ENCODE measurements at places on chromosomes 11 and 22.

- no peak for DNase-seq
Measured at GRCh38 chr11:64156235-64157011, 9.5 kb downstream of the MACROD1 start.

GRCh38 chr11:91066456-91067047, 843.7 kb upstream of the CHORDC1 start:
- DNase-seq, result no peak

GRCh38 chr11:45794169-45794568, 10.8 kb upstream of the SLC35C1 start:
- DNase-seq, result no peak

DNA sequence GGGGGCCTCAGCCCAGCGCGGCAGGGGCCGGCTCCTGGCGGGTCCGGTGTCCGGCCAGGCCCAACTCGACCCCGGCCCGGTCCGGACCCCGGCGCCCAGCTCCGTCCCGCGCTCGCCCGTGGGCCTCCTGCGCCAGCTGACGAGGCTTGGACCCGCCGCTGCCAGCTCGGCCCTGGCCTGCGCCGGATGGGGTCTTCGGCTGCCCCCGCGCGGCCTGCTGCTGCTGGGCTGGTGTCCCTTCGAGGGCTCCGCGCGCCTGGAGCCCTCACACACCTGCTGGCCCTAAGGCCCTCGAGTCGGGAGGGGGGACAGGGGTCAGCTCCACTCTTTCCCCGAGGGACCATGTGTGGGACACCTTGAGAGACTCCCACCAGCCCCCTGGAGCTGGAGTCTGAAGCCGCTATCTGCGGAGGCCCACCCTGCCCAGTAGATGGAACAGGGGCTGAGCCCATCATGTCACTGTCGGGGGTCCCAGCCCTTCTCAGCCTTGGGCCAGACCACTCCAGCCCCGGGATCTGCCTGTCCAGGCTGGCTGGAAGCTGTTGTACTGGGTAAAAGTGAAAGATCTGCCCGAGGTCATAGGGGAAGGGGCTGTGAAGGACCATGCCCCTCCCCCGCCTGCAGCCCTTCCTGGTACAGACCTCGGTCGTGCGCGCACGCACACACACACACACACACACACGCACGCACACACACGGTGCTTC, 768 bp upstream of the CDKN1C start:
- DNase-seq, result no peak

GRCh38 chr11:47711225-47711624, 3.9 kb downstream of the AGBL2 start:
- DNase-seq, result no peak

DNA sequence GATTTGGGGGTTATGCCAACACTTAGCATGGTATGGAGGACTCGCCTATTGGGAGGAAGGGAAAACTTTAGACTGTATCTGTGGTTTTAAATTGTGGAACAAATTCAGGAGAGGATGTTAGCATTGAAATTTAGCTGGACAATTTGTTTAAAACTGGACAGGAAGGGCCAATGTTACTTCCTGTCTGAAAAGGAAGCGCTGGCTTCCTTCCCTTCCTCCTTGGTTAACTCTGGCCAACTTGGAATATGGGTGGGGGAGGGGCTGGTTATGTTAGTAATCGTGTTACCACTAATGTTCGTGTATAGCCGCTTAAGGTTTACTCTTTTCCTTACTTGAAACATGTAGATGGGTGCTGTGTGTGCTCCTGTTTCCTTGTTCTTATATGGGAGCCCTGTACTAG, 13.9 kb downstream of the CTNND1 start:
- DNase-seq, result no peak

- DNase-seq, result peak; percentile 21
Measured at GRCh38 chr11:35337914-35338305, 81.4 kb downstream of the SLC1A2 start.

GRCh38 chr11:91296629-91297028, 928.0 kb upstream of the FAT3 start:
- peak; percentile 58 for DNase-seq

DNA sequence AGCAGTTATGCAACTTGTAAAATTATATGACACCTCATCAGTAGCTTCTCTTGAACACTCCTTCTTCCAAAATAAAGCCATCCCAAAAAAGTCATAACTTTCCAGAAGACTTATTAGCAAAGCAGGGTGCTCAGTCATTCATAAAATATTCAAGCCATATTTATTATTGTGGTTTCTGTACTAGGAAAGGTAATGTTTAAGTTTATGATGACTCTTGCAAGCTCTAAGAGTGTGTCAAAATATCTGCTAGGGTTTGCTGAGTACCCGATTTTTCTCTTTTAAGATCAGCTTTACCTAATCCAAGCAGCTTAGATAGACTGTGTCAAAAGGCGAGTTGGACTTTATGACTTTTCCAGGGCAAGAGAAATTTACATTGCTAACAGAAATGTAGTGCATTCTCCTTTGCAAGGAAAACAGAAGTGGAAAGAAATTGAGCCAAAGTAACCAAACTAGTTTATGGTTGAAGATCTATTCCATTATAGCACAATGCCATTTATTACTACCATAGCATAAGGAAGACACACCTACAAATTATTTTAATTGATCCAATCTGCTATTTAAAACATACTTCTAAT, 98.0 kb upstream of the SOX6 start:
- DNase-seq, result no peak

GRCh38 chr11:97157221-97157740, 767.5 kb downstream of the JRKL start:
- no peak for DNase-seq

DNA sequence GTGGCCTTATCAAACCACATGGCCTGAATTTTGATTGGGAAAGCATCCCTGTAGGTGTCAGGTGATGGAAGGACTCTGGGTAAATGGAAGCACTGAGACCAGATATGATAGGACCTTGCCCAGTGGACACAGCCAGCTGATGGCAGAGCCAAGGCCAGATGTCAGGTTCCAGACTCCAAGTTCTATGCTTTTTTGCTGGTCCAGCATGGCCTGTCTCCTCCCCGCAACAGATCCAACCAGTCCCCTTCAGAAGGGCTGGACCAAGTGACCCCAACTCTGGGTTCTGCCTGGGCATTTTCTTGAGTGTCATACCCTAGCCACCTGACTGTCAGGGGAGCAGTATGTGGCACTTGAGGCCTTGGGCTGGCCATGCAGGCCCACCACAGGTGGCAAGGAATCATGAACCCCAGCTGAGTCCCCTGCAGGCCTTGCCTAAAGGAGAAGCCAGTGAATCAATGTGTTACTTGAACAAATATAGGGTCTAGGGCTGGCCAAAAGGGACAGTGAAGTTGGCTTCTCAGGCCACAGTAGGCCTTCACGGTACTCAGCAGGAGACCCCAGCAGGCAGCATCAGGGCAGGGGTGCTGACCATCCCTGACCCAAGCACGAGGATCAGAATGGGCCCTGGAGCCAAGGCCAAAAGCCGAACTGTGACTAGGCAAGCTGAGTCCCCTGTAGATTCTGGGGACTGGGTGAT, 27.1 kb downstream of the KCNQ1OT1 start:
- no peak for DNase-seq

- DNase-seq, result no peak
Measured at GRCh38 chr11:34181251-34181650, 75.8 kb downstream of the NAT10 start.

GRCh38 chr11:46655631-46656030, 38.3 kb downstream of the ATG13 start:
- peak; percentile 55 for DNase-seq

GRCh38 chr22:21698430-21699329, 32.9 kb downstream of the PPIL2 start:
- peak; percentile 63 for DNase-seq
